Hematopoietic multipotent progenitor cell (in vitro differentiated cells): ENCODE measurements at places on chromosomes 6 and 20. TPM values are rescaled to one million over a fixed set of nuclear protein-coding genes. Genes with fewer than 3 reads are reported as not detected.
A peak's percentile ranks its signal among the peaks of the same experiment; 100 is the strongest.

GRCh38 chr6:14665827-14666724 is 548.5 kb downstream of the CD83 start:
- no peak for DNase-seq

SASH1 gene
- total RNA-seq = 0.27 TPM

MSH5 gene
- 32.3 TPM for total RNA-seq

- DNase-seq = no peak
Measured at GRCh38 chr6:132973514-132973993, 159.2 kb downstream of the RPS12 start.

DNA sequence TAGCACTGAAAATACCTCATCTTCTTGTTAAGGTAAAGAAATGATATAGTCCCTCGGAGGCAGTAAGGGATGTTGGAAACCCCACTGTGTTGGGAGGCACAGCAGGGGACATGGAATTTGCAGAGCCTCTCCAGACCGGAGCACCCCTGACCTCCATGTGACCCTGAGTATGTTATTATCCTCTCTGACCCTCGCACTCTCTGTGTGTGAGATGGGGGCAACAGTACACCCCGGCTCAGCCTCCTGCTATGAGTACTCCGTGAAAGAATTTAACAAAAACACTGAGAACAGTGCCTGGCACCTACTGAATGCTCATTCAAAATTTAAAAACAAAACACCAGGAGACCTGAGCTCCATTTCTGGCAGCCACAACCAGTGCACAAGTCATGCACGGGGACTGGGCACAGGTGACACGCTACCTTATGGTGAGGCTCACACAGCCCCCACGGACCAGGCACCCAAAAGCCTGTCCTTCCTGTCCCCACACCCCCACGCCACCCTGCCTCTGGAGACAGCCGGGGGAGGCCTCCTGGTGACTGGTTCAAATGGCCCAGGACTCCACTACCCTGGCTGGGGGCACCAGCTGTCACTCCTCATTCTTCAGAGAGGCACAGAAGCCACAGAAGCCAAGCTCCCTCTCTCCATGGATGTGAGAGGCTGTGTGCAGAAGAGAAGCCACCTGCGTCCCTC is 6.1 kb downstream of the NINL start:
- DNase-seq = no peak

DPPA5 gene
- total RNA-seq = not detected

DNA sequence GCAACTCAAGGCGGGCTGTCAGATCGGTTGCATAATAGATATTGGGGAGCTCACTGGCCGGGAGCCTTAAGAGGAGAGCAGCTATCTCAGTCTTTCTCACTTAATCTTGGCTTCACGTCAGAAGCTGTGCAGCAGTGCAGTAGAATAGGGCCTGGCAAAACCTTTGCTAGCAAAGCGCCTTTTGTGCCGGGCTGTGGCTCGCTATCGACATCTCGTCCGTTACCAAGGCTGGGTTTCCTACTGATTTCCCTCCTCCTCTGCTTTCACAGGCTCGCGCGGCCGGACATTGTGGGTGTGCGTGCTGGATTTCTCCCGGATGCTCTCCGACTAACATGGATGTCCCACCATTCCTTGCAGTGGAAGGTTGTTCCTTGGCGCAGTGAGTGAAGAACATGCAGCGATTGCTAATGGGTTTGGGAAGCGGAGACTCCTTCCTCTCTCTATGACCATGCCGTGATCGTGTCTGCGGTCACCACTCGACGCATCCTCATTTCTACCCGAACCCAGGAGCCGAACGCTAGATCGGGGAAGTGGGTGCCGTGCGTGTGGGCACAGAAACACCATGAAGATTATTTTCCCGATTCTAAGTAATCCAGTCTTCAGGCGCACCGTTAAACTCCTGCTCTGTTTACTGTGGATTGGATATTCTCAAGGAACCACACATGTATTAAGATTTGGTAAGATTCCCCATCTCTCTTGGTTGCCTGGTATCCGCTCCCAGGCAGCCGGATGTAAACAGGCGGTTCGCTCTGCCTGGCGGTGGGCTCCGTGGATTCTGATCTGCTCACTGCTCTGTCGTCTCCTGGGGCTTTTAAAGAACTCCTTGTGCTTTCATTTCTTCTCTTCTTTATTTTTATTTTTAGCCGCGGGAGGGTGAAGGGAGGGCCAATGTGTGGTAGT is 5.5 kb downstream of the GRIK2 start:
- DNase-seq = no peak

- DNase-seq = peak; percentile 58
Measured at GRCh38 chr20:53949319-53949839, 121.0 kb downstream of the BCAS1 start.

DNA sequence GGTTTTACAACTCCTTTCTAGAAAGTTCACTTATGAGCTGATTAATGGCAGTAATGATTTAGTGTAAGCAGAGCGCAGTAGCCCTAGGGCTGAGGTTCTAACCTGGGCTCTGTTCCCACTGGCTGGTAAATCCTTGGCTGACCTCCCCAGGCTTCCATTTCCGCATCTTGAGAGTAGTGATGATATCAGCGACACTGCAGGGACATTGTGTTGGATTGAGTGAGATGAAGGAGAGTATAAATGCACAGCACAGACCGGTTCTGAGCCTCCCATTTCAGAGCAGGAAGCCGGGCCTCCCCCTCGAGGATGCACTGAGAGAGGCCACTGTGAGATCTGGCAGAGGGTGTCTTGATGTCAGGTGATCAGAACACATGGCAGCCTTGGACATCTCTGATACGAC is 477.2 kb upstream of the SULF2 start:
- DNase-seq = no peak

SLC26A8 gene
- total RNA-seq = 0.27 TPM

DNA sequence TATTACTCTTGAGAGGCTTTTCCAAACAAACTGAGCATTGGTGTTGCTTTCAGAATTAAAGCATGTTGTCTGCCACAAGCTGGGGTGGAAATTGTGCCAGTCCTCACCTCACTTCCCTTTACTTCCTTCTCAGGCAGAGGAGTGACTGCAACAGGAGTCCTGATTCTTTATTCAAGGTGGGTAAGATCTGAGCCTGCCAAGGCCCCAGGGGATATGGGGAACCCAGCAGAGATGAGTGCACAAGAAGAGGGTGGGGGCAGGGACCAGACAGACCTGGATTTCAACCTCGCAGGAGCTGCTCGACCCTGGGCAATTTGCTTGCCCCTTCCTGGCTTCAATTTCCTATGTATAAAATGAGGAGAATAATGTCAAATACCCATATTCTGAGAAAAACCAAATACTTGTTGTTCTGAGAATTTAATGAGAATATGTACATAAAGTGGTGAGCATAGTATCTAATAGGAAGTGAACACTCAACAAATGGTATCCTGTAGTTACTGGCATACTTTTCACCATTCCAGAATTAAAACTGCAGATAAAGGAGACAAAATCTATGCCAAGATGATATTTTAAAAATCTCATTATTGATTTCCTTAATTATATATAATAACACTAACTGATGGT is 17.8 kb downstream of the MAN1A1 start:
- DNase-seq = no peak

DNA sequence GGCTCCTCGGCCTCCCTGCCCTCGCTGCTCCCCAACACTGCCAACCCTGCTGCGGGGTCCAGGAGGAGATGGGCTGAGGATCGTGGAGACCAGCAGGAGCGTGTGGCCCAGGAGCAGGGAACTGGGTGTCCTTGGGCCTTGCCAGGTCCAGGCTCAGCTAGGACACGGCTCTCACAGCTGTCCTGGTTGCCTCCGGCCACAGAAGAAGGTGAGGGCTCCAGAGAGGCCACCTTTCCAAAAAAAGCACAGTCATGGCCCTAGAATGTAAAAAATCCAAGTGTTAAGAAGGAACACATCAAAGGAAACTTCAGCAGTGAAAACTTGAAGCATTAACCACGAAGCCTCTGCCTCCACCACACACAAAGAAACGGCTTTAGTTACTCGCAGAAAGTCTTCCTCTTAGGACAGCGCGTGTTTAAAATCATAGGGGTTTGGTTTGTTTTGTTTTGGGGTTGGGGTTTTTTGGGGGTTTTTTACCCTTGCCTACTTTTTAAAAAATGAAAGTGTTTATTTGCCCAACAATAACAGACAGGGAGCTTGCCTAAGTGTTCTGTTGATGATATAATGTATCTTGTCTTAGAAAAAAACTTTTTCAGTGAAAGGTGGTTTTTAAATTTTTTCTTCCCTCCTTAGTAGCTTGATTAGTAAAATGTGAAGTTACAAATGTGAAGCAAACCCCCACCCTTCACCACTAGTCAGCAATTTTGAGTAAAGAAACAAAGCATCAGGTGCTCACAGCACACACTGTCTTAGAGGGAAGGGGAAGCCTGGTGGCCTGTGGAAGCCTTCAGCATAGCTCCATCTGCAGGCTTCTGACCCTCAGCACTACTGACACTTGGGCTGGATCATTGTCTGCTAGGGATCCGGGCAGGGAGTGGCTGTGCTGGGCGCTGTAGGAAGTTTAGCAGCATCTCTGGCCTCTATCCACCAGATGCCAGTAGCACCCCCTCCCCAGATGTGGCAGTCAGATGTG is 60.0 kb downstream of the PTPN1 start:
- DNase-seq = peak; percentile 87

SLC35B2 gene
- 48.2 TPM for total RNA-seq

SYCP2L gene
- under 0.01 TPM for total RNA-seq

SMLR1 gene
- not detected for total RNA-seq

- DNase-seq = peak; percentile 88
Measured at GRCh38 chr6:138593124-138593877, 94.0 kb upstream of the NHSL1 start.

OTOR gene
- not detected for total RNA-seq

DNA sequence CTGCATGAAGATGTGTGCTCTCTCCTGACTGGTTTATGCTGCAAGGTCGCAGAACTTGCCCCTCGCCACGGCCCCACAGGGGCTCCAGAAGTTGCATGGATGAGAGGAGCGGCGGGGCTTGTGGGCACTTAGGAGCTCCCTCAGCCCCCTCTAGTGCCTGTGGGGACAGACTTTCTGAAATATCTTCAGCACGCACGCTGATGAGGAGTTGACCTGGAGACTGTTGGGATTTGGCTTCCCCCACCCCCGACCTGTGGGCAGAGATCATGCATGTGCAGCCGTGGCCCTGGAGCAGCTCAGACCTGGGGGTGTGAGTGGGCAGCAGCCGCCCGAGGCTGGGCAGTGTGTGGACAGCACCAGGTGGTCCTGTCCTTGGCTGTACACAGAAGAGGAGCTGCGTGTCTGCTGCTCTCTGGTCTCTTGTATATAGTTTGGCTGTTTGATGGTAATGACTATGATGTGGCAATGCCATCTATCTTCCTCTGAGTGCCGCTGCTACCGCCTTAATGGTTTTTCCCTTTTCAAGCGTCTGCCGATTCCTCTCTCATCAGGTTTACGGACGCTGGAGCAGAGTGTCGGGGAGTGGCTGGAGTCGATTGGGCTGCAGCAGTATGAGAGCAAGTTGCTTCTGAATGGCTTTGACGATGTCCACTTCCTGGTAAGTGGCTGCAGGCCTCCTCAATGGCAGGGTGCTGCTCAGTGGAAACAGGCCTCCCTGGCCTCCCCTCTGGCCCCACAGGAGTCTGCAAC is 81.4 kb downstream of the TCP11 start:
- DNase-seq = no peak

DNA sequence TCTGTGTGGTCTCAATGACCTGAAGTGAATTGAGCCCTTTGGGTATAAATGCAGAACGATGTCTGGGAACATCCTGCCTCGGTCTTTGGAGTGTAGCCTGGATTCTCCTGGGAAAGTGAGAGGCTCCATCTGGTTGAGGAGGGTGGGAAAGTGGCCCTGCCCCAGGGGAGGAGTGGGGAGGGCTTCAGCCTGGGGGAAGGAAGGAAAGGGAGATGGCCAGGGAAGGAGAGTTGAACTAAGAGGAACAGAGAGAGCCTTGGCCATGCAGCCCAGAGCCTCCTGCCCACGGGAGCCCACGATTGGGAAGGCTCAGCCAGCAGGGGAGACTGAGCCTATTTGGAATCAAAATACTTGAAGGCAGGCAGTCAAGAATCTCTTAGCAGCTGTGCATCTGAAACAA is 2.3 kb upstream of the EPB41L1 start:
- DNase-seq = no peak

GRCh38 chr20:33689973-33690372 is 3.8 kb upstream of the E2F1 start:
- DNase-seq = no peak

FAXC gene
- under 0.01 TPM for total RNA-seq

DCDC2 gene
- total RNA-seq = under 0.01 TPM

LHFPL5 gene
- not detected for total RNA-seq

HUS1B gene
- total RNA-seq = 2.2 TPM

CEP43 gene
- total RNA-seq = 5.7 TPM

DYNLT2 gene
- total RNA-seq = 2.7 TPM

GRCh38 chr6:156948807-156949206 is 171.6 kb downstream of the ARID1B start:
- no peak for DNase-seq
